ENCODE measurements at places on chromosomes 12 and 14.

DNA sequence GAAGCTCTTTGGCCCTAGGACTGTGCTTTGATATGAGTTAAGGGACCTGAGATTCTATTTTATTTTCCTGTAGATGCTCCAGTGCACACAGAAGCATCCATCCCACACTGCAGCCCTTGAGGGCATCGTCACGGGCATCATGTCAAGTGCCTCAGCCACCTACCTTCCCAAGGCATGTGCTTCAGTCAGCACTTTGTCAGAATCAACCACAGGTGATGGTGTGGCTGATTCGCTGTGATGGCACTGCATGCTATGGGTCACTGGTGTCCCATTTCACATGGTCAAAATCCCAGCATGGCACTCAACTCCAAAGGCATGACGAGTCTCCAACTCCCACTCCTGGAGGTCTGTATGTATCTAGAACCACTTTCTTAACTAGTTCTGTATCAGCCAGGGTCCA, 100.8 kb downstream of the AACS start:
- no peak for DNase-seq

- no peak for DNase-seq
Measured at GRCh38 chr12:79597910-79598309, 92.9 kb downstream of the PAWR start.

- no peak for DNase-seq
Measured at GRCh38 chr12:75623631-75624154, 112.3 kb upstream of the KRR1 start.

DNA sequence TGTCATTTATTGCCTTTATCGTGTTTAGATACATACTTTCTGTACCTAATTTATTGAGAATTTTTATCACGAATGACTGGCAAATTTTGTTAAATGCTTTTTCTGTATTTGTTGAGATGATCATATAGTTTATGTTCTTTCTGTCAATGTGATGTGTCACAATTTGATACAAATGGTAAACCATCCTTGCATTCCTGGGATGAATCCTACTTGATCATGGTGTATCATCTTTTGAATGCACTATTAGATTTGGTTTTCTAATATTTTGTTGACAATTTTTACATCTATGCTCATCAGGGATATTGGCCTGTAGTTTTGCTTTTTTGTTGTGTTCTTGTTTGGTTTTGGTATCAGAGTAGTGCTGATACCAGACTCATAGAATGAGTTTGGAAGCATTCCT, 185.1 kb downstream of the NUBPL start:
- no peak for DNase-seq

DNA sequence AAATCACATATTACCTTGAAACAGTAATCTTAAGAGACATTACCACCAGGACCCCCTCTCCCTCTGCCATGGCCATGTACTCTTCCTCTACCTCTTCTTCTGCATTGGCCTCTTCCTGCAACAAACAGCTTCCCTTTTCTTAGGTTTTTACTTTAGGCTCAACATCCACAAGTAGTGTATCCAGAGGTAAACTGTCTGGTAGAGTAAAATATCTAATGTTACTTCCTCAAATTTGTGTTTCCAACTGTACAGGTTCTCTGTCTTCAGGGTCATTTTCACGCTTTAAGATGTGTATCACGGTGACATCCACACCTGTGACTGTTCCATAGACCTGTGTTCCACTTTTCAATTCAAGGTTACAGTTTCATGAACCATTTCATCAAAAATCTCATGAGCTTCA, 13.4 kb downstream of the CDK17 start:
- no peak for DNase-seq

DNA sequence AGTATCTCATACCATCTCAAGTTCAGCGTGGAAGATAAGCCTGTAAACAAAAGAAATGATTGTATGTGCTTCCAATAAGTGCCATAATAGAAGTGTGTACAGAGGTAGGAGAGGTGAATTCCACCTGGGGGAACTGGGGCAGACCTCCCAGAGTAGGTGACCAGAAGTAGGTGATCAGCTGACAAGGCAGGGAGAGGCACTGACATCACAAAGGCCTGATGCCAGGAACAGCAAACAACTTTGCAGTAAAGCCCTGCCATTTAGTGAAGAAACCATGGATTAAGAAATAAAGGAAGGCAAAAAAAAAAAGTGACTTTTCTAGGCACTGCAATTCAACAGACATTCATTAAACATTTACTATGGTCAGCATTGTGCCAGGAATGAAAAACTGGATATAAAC, 31.1 kb downstream of the NR1H4 start:
- DNase-seq = no peak

DNA sequence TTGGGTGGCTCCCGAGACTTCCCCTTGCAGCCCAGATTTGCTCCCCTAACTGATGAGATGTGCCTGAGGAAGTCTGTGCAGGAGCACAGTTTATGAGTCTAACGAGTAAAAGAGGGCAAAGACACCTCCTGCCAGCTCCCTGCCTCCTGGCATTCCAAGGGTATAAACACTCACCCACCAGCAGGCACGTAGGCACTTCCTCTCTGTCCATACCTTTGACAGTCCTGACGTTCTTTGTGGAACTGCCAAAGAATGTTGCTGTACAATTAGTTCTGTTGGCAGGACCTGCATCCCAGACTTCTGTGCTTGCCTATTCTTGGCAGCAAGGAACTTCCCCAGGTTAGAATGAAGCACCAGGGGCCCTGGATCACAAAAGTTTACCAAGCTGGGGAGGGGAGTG, 889.3 kb downstream of the BCL11B start:
- no peak for DNase-seq

GRCh38 chr12:82805812-82806497, 119.2 kb downstream of the TMTC2 start:
- no peak for DNase-seq

GRCh38 chr12:31781894-31782540, 53.2 kb upstream of the AMN1 start:
- no peak for DNase-seq

DNA sequence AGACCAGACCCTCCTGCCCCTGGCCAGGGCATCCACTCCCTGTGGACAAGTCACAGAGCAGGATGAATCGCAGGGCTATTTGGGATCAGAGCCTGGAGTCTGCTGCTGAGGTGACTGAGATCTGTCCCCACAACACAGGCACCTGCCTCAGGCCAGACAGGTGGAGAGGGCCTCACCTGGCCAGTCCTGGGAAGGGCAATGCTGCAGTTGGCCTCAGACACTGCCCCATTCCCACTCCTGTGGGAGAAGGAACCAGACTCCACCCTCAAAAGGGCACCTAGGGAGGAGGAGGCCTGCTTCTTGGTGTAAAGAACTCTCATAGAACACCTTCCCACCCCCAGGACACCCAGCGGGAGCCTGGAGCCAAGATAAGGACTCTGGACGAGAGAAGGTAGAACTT, 48.3 kb upstream of the PLEKHG6 start:
- no peak for DNase-seq

DNA sequence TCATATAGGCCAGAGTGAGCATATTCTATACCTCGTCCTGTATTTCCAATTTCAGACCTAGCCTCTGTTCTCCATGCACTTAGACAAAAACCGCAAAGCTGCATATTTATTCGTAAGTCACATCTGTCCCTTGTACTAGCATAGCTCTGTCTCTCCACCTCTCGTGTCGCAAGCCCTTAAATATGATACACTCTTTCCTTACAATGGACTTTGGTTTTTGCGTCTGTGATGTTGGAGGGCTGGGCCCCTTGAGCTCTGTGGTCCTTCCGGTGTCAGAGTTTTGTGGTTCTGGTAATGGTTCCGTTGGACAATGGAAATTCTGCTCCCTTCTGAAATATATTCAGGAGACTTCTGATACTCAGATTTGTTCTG, 11.3 kb downstream of the PRKCH start:
- DNase-seq = no peak

GRCh38 chr14:94292526-94292871, 569 bp downstream of the SERPINA10 start:
- DNase-seq = no peak

DNA sequence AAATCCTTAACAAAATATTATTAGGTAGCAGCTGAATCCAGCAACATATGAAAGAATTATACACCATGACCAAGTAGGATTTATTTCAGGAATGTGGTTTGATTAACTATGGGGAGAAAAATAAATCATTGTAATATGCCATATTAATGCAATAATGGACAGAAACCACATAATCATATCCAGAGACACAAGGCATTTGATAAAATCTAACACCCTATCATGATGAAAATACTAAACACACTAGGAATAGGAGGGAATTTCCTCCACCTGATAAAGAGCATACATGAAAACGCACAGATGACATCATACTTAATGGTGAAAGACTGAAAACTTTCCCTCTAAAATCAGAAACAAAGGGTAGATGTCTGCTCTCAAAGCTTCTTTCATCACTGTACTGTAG, 238.9 kb downstream of the PHLDA1 start:
- no peak for DNase-seq

GRCh38 chr12:85784096-85784720, 52.0 kb downstream of the RASSF9 start:
- no peak for DNase-seq

DNA sequence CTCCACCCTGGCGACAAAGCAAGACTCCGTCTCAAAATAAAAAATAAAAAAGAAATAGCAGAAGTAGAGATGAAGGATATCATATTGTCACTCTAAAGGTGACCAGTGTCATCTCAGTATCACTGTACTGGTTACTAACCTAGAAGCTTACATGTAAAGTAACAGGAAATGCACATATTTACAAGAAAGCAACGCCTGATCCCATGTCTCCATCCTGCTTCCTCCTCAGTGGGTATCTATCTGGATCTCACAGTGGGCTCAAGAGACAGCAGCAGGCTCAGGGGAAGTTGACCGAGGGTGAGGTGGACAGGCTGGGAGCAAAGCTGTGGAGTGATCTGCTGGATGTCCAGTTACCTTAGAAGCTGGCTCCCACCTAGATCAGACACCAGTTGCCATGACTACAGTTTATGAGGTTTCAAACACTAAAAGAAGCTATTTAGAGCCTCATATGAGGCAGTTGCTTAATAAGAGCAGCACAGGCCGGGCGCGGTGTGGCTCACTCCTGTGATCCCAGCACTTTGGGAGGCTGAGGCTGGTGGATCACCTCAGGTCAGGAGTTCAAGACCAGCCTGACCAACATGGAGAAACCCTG, 10.5 kb downstream of the MTRFR start:
- DNase-seq = no peak

DNA sequence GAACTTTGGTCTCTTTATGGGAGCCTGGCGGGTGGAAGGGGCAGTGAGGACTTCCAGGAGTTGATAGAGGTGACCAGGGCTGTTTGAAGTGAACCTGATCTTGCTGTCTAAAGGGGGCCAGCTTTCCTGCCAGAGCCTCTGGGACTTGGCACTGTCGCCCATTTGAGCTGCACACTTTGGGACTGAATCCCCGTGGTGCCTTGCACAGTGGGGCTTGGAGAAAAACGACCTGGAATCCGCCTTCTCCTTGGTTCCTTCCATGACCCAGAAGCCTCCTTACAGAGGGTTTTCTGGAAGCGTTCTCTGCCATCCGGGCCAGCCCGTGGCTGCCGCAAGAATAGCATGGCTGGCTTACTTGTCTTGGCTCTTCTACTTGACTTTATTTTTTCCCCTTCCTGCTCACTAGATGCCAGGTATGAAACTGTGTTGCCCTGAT, 2.0 kb downstream of the RFLNA start:
- DNase-seq = no peak

GRCh38 chr14:91729756-91730155, 2.1 kb downstream of the CATSPERB start:
- no peak for DNase-seq

- no peak for DNase-seq
Measured at GRCh38 chr12:100718187-100718586, 76.4 kb upstream of the ANO4 start.

- no peak for DNase-seq
Measured at GRCh38 chr12:70520847-70521246, 116.4 kb downstream of the PTPRB start.

DNA sequence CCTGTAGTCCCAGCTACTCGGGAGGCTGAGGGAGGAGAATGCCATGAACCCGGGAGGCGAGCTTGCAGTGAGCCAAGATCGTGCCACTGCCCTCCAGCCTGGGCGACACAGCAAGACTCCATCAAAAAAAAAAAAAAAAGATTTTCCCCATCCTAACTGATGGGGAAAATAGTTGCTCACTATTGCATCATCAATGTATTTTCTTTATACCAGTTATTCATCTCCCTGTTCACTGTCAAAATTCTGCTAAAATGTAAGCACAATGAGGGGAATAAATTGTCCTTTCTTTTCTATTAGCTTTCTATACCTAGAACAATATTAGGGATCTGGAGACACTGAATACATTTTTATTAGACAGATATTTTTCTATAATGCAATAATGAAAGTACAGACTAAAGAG, 561.3 kb downstream of the CCER1 start:
- no peak for DNase-seq

DNA sequence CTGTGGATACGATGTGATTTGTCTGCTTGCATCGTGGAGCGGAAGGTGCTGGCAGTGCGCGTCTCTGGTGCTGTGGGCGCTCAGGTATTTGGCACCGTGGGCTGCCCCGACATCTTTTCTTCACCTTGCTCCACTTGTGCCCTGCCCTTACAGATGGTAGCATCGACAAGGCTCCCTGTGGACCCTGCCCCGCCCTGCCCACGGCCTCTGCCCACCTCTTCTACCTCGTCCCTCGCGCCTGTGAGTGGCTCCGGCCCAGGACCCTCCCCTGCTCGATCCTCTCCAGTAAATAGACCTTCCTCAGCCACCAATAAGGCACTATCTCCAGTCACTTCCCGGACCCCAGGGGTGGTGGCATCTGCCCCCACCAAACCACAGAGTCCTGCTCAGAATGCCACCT, 36.6 kb downstream of the EP400 start:
- no peak for DNase-seq

DNA sequence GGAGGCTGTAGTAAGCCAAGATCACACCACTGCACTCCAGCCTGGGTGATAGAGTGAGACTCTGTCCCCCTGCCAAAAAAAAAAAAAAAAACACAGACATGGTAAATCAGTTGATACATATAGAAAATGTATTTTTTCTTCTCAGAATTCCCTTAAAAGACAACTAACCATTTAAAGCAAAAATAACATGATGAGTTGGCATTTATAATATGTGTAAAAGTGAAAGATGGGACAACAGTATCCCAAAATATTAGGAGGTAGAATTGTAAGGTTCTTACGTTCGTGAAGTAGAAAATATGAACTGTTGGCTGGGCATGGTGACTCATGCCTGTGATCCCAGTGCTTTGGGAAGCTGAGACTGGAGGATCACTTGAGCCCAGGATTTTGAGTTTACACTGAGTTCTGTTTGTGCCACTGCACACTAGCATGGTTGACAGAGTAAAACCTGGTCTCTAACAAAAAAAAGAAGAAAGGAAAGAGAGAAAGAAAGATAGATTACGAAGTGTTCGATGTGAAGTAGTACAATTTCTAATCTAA, 296.7 kb downstream of the FBXL14 start:
- DNase-seq = no peak

GRCh38 chr12:107318806-107319532, 225.6 kb upstream of the CRY1 start:
- DNase-seq = no peak

- DNase-seq = no peak
Measured at GRCh38 chr14:42710071-42710470, 1103.4 kb downstream of the LRFN5 start.

DNA sequence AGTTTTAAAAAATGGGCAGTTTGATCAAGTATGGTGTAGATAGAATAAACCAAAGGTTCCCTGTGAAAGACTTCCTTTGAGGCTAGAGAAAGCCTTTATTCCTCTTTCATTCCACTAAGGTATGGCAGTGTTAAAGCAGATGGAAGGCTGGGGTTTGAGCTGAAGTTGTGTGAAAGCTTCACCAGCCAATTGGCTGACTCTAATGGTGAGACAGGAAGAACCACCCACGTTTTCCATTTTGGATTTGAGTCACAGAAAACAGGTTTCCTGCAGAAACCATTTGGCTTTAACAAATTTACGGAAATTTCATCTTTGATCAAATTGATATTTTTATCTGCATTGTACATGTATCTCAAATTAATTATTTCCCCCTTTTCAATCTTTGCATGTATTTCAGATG, 455.0 kb downstream of the PCNX1 start:
- no peak for DNase-seq
